ENCODE measurements at places on chromosomes 12 and 14.

GRCh38 chr12:117850048-117850447, 118.7 kb downstream of the KSR2 start:
- DNase-seq: no peak

DNA sequence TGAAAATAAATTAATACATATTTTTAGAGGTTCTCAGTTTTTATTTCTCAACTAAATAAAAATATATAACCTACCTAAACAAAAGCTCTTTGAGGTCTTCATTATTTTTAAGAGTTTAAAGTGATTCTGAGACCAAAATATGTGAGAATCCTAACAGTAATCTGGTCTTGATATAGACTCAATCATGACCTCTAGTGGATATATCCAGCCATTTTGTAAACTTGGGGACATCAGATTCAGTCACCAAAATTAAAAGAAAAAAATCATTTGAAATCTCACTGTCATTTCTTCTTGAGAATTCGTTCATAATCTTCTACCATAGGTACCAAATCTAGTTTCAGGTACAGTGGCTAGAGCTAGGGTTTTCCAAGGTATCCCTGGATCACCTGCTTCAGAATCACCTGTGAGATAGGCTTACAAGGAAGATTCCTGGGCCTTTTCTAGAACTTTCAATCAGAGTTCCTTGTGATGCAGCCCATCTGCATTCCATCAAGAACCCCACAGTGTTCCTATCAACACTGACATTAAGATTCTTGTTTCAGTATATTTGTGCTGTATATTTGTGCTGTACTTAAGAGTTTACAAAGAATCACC, 214.9 kb downstream of the ADAMTS20 start:
- DNase-seq: no peak

DNA sequence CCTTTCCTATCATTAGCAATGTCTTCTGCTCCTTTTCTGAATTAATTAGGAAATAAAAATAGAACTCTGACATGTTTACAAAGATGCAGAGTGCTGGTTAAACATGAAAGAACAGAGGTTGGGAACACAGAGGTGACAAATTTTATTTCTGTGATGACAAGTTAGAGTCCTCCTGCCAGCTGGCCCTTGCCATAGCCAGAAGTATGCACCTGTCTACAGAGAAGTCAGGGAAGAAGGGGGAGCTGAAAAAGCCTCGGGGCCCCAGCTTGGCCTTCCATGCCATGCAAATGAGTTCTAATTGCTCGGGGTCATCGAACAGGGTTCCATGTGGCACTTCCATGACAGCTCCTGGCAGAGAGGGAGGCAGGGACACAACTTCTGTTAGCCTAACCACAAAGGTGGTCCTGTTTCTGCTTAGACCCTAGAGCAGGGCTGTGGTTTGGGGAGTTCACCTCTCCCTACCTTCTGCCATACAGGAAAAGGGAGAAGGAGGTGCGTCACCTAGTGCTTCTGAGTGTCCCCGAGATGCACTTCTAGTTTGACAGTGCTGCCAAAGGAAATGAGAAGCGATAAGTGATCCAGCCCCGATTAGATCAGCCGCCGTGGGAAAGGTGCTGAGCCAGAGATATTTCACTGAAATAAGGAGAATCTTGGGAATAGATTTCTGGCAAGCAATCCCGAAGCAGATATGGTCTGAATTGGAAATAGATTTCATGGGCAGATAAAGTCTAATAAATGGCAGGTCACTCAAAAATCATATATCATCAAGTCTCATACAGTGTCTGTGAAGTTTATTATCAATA, 155.8 kb upstream of the FOXN3 start:
- no peak for DNase-seq

GRCh38 chr12:95700316-95700785, 90.2 kb downstream of the NTN4 start:
- DNase-seq: no peak

- no peak for DNase-seq
These were observed 2.9 kb downstream of the MYL2 start for GRCh38 chr12:110917467-110917866.

DNA sequence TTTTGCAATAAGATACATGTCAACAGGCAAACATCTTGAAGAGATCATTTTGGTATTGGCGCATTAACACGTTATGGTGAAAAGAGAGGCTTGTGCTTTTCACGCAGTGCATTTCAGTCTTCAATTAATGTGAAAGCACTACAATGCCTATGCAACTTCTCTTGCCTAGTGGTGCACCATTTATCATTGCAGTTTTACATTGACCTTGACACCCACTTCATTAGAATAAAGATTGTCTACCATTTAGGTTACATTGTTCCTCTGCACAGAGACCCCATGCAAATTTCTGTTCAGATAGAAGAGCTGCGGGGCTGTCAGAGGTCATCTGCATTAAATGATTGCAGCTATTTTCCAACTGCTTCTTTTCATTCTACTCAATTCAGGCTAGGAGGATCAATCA, 212.2 kb upstream of the NPAS3 start:
- DNase-seq: no peak

GRCh38 chr14:56817396-56817921, 7.2 kb upstream of the OTX2 start:
- DNase-seq: no peak

- DNase-seq: no peak
These were observed 659.3 kb downstream of the VRK1 start for GRCh38 chr14:97456462-97456861.

- DNase-seq: no peak
These were observed 8.7 kb downstream of the SLC11A2 start for GRCh38 chr12:51017452-51017851.

GRCh38 chr12:130026608-130027176, 122.9 kb upstream of the TMEM132D start:
- DNase-seq: no peak

DNA sequence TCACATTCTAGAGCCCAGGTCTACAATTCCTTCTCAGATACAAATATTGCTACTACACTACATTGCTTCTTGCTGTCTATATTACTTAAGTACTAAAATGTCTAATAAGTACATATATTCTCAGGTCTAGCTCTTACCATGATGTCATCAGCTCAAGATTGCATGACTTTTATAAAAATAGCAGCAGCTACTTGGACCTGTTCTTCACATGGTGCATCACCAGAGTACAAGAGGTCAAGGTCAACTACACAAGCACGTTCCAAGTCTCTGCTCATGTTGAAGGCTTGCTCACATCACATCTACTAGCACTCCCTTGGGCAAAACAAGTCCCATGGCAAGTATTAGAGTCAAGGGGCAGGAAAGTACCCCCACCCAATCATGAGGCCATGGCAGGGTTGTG, 465.6 kb downstream of the MED13L start:
- DNase-seq: no peak

GRCh38 chr12:77995436-77996167, 164.9 kb downstream of the NAV3 start:
- DNase-seq: no peak

- DNase-seq: no peak
These were observed 156.0 kb downstream of the LRIG3 start for GRCh38 chr12:58764100-58764953.
